Stromal cell of bone marrow (primary cell): ENCODE measurements at places on chromosomes 3 and 15.

- DNase-seq = no peak
Measured at GRCh38 chr15:44763187-44763586, 26.9 kb downstream of the TRIM69 start.

DNA sequence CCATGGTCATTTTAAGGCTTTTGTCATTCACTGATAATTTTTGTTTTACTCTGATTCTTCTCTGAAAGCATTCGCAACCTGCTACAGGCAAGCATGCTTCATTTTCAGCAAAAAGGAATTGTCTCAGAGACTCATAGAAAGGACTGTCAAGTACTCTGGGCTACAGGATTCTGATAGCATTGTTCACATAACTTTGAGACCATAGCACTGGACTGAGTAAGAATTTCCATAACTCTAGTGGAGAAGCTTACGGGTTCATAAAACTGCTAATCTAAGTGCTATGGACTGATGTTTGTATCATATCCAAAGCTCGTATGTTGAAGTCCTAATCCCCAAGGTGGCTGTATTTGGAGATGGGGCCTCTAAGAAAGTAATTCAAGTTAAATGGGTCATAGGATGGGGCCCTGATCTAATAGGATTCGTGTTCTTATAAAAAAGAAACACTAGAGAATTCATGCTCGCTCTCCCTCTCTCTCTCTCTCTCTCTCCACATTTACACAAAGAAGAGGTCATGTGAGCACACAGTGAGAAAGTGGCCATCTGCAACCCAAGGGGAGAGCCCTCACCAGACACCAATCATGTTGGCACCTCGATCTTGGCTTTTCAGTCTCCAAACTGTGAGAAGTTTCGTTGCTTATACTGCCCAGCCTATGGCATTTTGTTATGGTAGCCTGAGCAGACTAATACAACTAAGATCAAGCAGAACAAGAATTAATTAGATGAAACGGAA lies 60.4 kb downstream of the CRYGS start:
- no peak for DNase-seq

- DNase-seq = no peak
Measured at GRCh38 chr3:35635407-35635806, 3.9 kb upstream of the ARPP21 start.

- no peak for DNase-seq
Measured at GRCh38 chr3:71444028-71444860, 139.3 kb downstream of the FOXP1 start.

DNA sequence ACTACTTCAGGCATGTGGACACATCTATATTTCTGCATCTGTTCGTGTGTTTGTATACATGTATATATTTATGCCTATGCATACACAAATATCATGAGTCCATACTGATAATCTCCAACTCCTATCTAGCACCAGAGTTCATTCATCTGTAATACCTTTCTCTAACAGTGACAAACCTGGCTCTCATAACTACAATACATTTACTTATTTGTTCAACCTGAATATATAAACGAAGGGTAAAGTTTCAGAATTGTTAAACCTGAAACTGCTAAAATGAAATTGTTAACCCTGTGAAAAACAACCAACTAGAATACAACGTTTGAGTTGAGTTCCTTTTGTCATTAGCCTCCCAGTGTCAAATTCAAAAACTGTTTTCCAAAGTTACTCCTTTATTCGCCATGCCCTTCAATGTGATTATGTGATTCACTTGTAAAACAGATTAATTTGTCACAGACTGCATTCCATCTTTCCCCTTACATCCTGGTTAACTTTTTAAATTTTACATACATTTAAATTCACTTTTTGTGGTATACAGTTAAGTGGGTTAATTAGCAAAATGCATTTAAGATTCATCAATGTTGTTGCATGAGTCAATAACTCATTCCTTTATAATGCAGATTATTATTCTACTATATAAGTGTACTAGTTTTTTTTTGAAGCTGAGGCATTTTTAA lies 58.5 kb downstream of the PIK3R4 start:
- no peak for DNase-seq

GRCh38 chr3:124372775-124373174 lies 357.5 kb upstream of the UMPS start:
- no peak for DNase-seq

DNA sequence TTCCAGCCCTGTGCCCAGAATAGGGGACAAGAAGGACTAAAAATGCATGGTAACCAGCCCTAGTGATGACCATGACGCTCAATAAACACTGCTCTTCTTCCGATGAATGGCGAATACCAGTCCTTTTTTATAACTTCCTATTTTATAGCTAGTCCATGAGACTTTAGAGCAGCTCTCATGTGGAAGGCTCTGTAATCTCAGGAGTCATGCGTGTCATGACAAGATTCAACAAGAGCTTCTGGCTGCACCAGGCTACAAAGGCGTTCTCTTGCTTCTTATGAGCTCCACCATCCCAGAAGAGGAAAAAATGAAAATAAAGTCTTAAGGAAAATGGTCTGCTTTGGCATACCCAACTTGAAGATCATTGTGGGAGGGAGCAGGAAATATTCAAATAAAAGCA lies 141.0 kb downstream of the TMCO5A start:
- DNase-seq = no peak

GRCh38 chr15:82995938-82996337 lies 9.9 kb downstream of the RAMAC start:
- DNase-seq = no peak
